Stimulated activated naive CD8-positive, alpha-beta T cell treated with anti-CD3 and anti-CD28 coated beads, Interleukin-15, Interleukin-2, amounts not matched to agents 100 U/mL and 50 U/mL, for 24 hours (primary cell): ENCODE measurements at places on chromosomes 6 and 20.

DNA sequence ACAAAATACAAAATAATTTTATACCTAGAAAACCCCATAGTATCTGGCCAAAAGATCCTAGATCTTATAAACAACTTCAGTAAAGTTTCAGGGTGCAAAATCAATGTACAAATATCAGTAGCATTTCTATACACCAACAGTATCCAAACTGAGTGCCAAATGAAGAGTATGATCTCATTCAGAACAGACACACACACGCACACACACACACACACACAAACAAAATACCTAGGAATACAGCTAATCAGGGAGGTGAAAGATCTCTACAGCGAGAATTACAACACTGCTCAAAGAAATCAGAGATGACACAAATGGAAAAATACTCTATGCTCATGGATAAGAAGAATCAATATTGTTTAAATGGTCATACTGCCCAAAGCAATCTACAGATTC, 49.2 kb downstream of the TOMM6 start:
- no peak for DNase-seq

DNA sequence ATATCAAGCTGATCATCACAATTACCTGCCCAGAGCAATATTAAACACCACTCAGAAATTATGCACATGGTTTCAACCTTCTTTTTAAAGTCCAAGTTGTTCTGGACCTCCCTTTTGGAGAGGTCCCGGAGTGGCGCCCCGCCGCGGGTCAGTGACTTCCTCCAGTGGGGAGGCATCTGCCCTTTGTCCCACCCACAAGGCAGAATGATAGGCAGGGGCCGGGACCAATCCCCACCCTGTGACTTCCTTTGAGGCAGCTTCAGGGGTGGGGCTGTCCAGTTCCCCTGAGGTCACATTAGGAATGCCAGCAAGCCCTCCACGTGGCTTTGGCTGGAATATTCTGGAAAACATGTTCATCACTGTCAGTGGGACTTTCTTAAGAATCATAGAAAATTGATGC, 207.0 kb downstream of the ANKRD60 start:
- no peak for DNase-seq

GRCh38 chr6:320351-321157, 28.3 kb downstream of the DUSP22 start:
- no peak for DNase-seq

DNA sequence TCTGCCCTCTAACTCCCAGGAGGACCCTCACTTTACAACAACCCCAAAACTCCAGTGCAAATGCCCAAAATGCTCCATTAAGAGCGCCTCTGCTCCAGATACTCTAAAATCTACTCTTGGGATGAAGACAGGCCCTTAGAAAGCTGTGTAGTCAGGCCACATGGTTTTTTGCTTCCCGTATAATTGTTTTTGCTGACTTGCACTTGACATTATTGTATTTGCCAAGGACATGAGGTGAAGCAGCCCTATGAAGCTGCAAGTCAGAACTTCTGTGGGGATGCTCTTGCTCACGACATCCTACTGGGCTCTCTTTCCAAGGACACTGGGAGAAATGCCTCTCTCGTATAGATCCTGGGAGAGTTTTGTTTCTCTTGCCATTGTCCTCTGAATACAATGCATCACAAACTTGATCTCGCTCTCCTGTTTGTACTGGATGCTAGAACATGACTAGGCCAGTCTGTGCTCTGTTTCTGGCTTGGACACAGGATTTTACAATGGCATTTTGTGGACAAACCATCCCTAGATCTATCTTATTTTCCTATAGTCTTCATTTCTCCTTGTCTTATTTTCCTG, 177.2 kb upstream of the DTNBP1 start:
- DNase-seq = no peak

DNA sequence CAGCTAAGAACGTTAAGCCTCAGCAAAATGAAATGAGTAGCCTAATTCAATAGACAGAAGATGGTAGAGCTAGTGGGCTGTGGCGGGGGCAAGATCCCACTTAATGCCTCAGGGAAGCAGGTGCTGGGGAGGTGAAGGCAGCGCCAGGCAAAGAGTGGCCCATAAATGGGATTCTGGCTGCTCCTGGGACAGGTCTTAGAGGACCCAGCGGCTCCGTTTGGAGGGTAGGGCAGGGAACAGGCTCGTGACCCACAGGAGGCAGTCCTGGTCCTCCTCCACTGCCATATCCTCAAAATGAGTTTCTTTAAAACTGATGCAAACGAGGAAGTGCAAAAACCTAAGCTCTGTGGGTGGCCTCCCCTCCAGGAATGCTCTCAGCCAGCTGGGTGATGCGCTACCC, 32.7 kb downstream of the SAYSD1 start:
- DNase-seq = no peak

GRCh38 chr6:138785980-138786379, 9.9 kb upstream of the ECT2L start:
- no peak for DNase-seq

- no peak for DNase-seq
Measured at GRCh38 chr20:57678340-57678739, 31.5 kb downstream of the PMEPA1 start.

DNA sequence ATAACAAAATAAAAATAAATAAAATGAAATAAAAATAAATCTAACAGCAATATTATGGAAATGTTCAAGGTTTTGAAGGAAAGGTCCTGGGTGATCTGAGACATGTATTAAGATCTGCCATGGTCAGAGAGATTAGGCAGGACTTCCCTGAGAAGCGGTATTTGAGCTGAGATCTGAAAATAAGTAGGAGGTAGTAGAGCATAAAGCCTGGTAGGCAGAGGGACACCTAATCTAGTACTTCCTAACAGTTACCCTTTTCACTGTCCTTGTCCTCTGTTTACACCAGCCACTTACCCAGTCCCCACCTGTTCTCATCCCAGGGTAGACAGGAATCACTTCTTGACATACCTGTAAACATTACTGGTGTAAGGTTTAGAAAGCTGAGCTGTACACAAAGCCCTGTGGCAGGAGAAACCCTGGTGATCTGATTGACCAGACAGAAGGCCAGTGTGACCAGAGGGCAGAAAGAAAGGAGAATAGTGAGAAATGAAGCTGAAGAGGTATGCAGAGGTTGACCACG, 8.3 kb upstream of the ZNF318 start:
- no peak for DNase-seq

DNA sequence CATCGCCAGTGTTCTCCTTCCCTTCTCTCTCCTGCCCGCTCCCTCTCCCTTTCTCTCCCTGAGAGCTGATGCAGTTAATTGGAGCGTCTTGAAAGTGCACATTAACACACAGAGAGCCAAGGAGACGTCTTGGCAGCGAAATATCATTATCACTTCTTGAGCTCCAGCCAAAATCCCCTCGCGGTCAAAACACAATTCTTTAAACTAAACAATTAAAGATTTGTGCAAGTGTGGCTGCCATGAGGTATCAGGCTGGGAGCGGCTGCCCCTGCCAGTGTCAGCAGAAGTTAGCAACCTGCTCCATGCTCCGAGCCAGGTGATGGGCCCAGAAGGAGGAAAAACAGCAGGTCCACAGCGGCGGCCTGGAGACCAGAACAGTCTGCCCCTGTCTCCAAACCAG, 100.9 kb upstream of the FOXP4 start:
- DNase-seq = no peak

GRCh38 chr6:40809627-40810026, 222.5 kb upstream of the LRFN2 start:
- no peak for DNase-seq

GRCh38 chr6:16279243-16279642, 40.9 kb downstream of the GMPR start:
- DNase-seq = no peak

GRCh38 chr6:10521104-10521808, at the start of gene GCNT2:
GCNT2 (plus strand) TSS chr6:10521351; CDS start chr6:10528912, 7,561 bp downstream.
- no peak for DNase-seq

DNA sequence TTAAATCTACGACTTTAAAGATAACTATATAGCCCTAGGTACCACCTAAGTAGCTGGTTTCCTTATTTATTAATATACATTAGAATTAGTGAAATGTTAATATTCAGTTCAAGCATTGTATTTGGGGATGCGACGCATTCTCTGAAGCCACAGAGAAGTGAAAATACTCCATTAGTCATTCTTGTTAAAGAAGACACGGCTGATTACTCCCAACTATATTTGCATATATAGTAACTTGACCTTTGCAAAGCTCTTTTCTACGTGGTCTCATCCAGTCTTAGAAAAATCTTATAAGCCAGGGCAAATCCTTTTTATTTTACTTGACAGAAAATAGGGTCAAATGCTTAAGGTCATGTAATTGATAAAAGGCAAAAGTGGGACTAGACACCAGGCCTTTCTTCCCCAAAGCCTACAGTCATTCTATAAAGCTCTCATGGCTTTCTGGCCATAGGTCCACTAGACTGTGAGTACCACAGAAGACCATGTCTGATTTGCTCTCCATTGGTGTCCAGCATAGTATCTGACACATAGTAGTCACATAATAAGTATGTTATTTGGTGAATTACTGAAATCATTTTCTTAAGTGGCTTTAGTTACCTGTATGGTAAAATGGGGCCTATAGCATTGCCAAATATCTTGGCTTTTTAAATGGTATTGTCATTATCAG, 11.3 kb downstream of the ZHX3 start:
- no peak for DNase-seq

DNA sequence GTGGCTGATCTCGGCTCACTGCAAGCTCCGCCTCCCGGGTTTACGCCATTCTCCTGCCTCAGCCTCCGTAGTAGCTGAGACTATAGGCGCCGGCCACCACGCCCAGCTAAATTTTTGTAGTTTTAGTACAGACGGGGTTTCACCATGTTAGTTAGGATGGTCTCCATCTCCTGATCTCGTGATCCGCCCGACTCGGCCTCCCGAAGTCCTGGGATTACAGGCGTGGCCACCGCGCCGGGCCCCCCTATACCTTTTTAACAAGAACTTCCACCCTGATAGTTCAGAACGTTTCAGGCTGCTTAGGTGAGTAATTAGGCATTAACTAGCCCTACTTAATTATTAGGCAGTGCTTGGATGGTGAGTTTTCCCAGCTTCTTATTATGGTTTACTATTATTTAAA, 552.5 kb downstream of the BCKDHB start:
- no peak for DNase-seq

GRCh38 chr6:141790921-141791320, 341.8 kb upstream of the GJE1 start:
- DNase-seq = no peak

- no peak for DNase-seq
Measured at GRCh38 chr6:63307581-63308246, 12.1 kb downstream of the LGSN start.

- no peak for DNase-seq
Measured at GRCh38 chr6:39791850-39792539, at the start of gene DAAM2. DAAM2 (plus strand) TSS chr6:39792376; CDS start chr6:39856303, 63,927 bp downstream.

GRCh38 chr20:19348582-19348981, 136.1 kb downstream of the SLC24A3 start:
- DNase-seq = no peak

GRCh38 chr6:85469276-85470022, 19.6 kb downstream of the NT5E start:
- no peak for DNase-seq

- no peak for DNase-seq
Measured at GRCh38 chr6:139126255-139126654, 8.6 kb upstream of the HECA start.

- DNase-seq = no peak
Measured at GRCh38 chr6:125688138-125688537, 61.3 kb upstream of the HEY2 start.

GRCh38 chr20:19095762-19096161, 116.7 kb upstream of the SLC24A3 start:
- DNase-seq = no peak

- DNase-seq = no peak
Measured at GRCh38 chr6:148346681-148347440, 4.2 kb downstream of the SASH1 start.

DNA sequence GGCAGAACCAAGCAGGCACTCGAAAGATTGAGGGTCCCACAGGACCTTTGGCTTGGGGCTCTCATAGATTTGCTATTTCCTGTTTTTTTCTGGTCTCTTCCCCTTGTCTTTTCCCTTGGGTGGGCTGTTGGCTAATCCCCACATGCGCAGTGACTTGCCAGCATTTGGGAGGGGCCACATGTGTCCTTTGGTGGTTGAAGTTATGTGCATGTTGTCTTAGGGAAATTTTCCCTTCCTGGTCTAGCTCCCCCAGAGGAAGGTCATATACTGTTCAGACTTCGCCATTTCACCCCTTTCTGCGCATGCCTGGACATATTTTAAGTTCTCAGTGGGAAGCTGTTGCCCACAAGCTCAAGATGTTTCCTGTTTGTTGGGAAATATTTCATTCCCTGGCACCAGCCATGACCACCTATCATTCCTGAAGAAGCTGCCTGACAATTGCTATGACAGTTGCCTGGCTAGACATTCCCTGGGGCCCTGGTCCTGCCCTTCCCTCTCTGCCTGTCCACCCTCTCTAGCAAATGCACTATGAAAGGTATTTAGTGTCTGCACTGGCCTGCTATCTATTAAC, 156.2 kb upstream of the THBS2 start:
- no peak for DNase-seq
